Effector memory CD8-positive, alpha-beta T cell (primary cell): ENCODE measurements at places on chromosomes 2 and 18.

DNA sequence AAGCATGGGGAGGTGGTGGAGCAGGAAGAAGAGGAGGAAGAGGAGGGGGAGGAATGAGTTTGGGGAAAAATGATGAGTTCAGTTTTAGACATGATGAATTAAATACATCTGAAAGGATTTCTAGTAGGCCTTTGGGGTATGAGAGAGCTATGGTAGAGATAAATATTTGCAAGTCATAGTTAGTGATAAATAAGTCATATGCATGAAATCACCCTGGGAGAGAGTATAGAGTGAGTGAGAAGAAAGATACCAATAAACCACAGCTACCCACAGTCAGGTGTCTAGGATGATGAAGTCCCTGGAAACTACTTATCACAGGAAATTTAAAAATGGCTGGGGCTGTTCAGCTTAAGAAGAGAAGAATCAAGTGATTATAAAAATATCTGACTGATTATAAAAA lies 240.5 kb downstream of the RDH14 start:
- no peak for DNase-seq

- no peak for DNase-seq
Observed at GRCh38 chr18:34643989-34644388, 66.1 kb upstream of the DTNA start.

GRCh38 chr18:35822413-35822812 lies 150.1 kb upstream of the RMP24 start:
- DNase-seq, result no peak

DNA sequence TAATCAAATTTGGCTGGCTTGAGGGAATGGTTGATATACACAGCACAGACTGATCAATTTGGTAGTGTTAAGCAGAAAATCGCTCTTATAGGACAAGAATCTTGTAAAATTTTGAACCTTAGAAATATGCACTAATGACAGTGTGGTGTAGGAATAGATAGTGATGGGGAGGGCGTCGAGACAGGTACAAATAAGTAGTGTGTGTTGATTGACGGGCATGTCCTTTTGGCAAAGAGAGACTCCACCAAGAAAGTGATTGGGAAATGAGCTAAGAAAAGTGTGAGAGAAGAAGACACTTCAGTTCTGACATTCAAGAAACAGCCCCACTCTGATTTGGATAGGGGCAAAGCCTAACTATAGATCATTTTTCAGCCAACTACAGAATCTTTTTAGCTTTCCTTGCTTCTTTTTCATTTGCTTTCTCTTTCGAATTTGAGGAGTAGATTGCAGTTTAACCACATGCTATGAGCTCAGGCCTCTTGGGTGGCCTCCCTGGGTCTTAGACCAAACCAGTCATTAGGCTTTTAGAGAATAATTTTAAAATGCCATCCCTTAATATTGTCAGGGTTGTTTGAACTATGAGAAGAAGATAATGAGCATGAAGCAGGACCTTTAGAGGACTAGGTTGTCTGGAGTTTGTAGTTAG lies 127.1 kb downstream of the CERS6 start:
- DNase-seq, result no peak

- DNase-seq, result no peak
Observed at GRCh38 chr2:31563273-31563839, 17.4 kb downstream of the SRD5A2 start.

- DNase-seq, result no peak
Observed at GRCh38 chr18:13237073-13237472, 18.5 kb downstream of the LDLRAD4 start.

GRCh38 chr18:10289951-10290637 lies 164.3 kb upstream of the APCDD1 start:
- DNase-seq, result no peak

DNA sequence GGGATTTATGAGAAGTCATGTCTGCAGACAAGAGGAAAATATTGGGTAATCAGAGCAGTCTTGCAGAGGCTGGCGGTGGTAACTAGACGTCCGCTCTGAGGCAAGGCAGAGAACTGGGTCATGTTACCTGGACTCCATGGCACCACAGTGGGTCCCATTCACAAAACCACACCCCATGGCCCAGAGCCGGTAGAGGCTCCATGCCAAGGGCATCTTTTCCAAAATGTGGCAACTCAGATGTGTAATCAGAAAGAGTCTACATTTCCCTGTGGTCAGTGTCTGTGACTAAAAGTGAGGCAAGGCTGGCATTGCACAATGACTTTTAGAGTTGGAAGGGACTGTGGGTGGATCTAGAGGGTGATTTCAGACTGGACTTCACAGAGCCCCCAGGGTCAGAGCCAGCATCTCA lies 113.1 kb downstream of the MREG start:
- no peak for DNase-seq

GRCh38 chr18:9987931-9988330 lies 74.1 kb downstream of the VAPA start:
- DNase-seq, result no peak

DNA sequence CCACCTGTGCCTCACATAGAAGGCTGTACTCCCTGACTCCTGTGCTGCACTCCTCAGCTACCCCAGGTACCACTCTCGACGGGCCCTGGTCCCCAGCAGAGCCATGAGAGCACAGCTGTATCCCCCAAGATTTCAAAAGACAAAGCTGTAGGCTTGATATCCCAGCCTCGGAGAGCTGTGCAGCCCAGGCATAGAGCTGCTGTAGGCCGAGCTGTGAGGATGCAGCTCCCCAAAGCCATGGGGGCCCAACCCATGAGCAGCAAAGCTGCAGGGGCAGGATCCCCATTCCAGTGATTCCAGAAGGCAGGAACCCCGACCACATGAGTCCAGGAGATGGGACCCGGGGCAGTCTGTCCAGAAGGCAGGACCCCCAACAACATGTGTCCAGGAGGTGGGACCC lies 123.8 kb upstream of the CBLN2 start:
- DNase-seq, result no peak

DNA sequence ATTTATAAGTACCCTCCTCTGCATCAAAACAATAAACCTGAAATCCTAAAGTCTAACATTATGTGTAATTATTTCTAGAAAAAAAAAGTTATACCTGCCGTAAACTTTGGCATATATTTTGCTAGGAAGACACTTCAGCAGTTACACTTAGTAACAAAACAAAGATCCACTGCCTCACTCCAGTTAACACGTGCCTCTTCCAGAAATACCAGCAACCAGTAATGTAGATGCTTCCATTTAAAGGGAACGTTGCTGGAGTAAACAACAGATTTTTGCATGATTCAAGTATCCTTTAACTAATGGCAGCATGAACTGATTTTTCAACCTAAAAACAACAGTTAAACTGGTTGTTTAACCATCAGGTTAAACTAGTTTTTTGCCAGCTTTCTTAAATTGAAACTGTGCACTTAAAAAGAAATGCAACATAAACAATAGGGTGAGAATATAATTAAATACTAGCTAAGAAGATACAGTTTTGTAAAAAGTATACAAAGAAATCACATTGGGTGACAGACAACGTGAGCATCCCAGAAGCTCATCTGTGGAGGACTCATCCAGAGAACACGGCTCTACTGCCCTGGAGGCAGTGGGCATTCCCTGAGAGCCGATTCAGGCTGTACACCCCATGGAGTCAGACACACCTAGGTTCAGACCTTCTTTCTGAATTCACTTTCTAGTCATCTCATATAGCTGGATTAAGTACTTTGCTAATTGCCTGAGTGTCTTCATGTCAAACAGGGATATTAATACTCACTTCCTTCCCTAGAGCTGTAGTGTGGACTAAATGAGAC lies 22.3 kb downstream of the MGAT4A start:
- DNase-seq, result no peak

GRCh38 chr18:48818329-48819254 lies 132.2 kb downstream of the SMAD7 start:
- no peak for DNase-seq

- DNase-seq, result no peak
Observed at GRCh38 chr2:219250049-219250781, 2.8 kb upstream of the TUBA4B start.

- no peak for DNase-seq
Observed at GRCh38 chr2:118721817-118722551, 125.5 kb downstream of the EN1 start.

DNA sequence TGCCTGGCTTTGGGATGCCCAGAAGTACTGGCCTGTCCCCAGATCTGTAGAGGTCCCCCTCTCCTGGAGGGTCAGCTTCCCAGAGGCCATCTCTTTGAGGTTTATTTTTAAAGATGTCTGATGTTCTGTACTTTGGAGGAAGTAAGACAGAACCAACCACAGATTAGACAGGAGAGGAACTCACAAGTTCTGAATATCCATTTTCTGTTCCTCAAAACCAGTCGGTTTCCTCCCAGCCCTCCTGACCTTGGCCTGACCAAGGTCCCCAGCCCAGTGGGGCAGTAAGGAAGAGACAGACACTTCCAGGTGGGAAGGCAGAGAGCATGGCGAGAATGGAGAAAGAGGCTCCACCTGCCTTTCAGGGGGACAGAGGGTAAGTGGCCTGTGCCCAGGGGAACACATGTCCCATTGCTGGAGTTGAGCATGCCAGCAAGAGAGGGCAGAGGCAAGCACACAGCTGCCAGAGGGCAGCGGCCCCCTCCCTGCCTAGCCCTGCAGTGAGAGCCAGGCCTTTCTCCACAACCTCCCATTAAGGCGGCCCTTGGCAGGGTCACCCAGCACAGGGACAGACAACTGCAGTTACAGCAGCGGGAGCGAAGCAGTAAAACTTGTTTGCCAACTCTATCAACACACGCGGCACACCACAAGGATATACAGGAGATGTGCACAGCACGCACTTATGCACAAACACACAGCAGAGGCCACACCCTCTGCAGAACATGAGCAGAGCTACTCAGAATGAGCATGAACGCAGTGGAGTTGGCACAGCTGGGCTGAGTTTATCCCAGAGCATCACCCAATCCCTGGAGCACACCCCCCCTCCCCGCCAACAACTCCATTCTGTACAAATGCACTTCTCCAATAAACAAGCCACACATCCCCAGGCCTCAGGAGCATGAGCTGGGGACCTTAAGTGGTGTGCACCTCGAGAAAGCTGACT lies 18.5 kb upstream of the SEMA4C start:
- no peak for DNase-seq

DNA sequence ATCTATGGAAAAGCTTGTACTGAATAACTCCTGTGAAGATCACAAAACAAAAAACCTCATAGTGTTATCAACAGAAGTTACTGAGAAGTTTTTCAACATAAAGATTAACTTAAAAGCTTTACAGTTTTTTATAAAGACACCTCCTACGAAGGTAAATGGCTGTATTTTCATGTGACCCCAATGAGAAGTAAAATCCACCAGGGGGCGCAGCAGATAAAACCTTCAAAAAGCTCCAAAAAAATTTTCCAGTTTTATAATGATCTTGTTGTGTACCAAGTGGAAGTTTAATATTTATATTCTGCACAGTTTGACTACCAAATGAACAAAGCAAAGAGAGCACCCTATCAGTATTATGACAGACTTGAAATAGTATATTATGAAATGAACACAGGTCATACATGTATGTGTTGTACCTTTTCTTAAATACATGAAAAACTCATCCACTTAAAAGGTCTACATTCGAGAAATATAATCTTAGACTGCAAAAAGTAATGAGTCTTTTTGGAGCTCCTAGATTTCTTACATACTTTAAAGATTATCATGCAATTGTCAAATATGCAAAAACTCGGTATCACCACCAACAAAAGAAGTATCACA lies 38.5 kb downstream of the PNO1 start:
- peak; percentile 55 for DNase-seq

DNA sequence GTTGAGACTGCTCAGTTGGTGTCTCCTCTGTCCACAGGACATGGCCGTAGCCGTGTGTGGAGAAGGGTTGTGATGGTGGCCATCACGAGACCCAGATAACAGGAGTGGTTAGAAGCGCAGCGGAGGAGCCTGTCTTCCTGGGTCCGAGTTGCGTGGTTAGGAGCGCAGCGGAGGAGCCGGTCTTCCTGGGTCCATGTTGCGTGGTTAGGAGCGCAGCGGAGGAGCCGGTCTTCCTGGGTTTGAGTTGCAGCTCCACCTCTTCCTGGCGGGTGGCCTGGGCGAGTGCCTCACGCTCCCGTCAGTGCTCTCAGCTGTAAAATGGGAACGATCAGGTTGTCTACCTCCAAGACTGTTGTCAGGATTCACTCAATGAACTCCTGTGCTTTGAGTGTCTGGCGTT lies 176.2 kb downstream of the GBX2 start:
- DNase-seq, result no peak

DNA sequence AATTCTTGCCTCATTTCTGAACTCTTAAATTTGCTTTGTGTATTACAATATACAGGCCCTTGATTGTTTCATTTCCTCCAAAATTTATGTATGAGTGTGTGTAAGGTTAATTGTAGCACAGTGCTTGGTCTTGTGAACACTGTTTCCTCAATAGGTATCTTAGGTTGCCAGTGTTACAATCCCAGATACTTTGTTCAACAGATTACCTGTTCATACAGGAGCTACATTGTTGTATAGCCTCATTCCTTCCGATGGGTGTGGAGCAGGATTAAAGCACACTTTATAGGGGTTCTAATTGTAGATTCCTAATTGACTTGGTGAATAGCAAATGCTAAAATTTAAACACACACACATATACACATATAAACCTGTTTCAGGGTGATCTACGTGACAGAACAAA lies 10.7 kb downstream of the RBBP8 start:
- DNase-seq, result no peak

DNA sequence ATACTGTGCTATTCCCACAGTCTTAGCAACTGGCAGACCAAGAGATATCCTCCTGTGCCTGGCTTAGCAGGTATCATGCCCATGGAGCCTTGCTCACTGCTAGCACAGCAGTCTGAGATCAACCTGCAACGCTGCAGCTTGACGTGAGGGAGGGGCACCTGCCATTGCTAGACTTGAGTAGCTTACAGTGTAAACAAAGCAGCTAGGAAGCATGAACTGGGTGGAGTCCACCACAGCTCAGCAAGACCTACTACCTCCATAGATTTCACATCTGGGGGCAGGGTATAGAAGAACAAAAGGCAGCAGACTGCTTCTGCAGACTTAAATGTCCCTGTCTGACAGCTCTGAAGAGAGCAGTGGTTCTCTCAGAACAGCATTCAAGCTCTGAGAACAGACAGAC lies 74.8 kb downstream of the AKAIN1 start:
- DNase-seq, result no peak

DNA sequence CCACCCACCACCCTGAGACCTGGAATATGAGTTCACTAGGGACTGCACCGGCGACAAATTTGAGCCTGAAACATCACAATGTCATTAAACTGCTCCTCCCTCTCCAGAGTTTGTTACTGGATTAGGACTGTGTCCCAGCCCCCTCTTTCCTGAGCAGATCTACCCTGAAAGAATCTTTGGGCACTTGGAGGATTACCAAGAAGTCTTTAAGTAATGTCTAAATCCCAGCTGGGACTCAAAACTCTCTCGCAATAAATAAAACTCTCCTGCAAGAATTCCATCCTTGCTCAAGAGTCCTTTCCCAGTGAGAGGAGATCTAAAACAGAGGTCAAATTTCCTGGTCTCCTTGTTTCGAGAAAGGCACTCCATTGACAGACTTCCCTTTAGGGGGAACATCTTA lies 20.9 kb downstream of the GKN2 start:
- DNase-seq, result no peak

DNA sequence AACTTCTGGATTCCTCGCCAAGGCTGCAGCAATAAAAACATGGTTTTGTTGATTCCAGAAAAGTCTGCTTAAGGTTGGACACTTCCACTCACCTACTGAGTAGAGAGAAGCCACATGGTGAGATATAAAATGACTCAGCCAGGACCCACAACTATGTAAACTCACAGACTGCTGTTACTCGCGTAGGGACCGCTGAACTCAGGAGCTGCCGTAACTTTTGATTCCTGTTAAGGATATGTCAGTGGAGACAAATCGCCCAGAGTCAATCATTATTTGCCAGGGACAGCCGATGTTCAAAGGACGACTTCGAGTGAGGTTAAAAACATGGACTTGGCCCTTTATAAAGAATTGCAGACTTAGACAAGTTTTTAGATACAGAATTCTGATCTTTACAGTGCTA lies 25.6 kb downstream of the CYB5A start:
- no peak for DNase-seq
